ENCODE measurements at places on chromosomes 5 and 9.

GRCh38 chr9:129174724-129175514 is 3.1 kb downstream of the IER5L start:
- DNase-seq = peak; percentile 63

DNA sequence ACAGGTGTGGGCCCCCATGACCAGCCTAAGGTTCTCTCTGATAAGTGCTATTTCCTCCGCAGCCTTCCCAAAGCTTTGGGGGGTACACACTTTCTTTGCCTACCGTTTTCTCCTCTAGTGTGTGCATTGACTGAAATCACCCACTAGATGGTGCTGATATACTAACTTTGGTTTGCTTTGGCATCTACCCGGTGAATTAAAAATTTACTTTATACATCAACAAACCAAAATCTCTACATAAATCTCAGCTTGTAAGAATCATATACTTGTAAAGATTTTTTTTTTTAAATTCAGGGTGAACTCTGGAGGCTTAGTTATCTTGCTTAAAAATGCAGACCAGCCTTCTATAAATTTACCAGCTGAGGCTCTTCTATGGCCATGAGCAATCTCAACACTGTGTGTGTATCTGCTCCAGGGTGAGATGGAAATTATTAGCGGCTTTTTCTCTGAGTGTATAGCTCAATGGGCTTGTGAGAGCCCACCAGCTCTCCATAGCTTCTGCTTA is 475.7 kb upstream of the TNC start:
- DNase-seq = no peak

GRCh38 chr5:145324767-145325479 is 510.2 kb downstream of the PRELID2 start:
- DNase-seq = no peak

GRCh38 chr5:53607886-53608285 is 47.4 kb downstream of the NDUFS4 start:
- DNase-seq = no peak

GRCh38 chr5:3153226-3153858 is 401.9 kb upstream of the IRX2 start:
- DNase-seq = no peak

GRCh38 chr9:38343037-38343436 is 49.5 kb upstream of the ALDH1B1 start:
- no peak for DNase-seq

GRCh38 chr5:10265245-10266109 is 15.4 kb downstream of the CCT5 start:
- no peak for DNase-seq

DNA sequence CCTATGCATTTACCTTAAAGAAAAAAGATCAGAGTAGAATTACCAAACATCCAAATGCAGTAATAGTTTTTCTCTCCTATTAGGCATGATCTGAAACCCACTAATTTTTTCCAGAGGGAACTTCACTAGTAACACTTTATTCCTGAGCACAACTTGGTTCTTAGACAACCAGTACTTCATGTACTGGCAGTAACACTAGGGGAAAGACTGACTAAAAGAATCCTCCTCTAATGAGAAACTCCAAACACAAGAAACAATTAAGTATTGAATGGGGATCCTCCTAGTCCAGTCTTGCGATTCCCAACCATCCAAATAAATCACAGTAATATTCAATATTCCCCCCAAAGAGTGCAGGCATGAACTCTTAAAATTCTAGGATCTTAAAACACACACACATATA is 48.9 kb downstream of the ZNF608 start:
- no peak for DNase-seq

- DNase-seq = peak; percentile 35
Measured at GRCh38 chr9:19231126-19231903, 822 bp downstream of the DENND4C start.

DNA sequence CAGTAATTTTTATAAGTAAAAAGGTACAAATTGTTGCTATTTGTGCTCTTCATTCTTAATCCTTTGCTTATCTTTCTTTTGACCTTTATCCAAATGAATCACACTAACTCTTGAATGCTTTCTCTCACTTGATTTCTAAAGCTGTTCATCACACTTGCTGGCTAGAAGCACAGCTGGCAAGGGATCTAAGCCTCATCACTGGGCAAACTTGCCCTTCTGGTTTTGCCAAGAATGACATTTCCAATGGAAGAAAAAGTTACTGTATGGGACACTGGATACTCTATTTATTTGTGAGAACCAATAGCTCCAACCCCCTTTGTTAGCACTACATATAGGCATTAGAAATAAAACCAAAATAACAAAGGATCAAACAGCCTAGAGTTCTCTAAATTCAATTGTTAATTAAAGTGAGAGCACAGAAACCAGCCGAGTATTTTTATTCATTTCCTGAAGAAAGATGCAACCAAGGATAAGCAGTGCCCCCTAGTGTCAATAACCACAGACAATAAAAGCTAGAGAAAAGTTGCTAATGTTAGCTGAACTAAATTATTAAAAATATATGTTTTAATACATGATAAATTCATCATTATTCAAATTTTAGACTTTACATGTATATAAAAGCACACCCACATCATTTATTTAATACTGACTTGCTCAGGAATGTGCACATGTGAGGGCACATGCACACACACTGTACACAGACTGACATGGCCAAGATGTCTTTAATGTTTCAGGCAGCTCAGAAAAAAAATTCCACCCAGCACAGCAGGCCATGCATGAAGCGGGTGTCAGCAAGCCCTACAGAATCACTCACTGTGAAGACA is 59.8 kb upstream of the POU5F2 start:
- peak; percentile 37 for DNase-seq

- no peak for DNase-seq
Measured at GRCh38 chr9:94860678-94861588, 134.4 kb downstream of the AOPEP start.

DNA sequence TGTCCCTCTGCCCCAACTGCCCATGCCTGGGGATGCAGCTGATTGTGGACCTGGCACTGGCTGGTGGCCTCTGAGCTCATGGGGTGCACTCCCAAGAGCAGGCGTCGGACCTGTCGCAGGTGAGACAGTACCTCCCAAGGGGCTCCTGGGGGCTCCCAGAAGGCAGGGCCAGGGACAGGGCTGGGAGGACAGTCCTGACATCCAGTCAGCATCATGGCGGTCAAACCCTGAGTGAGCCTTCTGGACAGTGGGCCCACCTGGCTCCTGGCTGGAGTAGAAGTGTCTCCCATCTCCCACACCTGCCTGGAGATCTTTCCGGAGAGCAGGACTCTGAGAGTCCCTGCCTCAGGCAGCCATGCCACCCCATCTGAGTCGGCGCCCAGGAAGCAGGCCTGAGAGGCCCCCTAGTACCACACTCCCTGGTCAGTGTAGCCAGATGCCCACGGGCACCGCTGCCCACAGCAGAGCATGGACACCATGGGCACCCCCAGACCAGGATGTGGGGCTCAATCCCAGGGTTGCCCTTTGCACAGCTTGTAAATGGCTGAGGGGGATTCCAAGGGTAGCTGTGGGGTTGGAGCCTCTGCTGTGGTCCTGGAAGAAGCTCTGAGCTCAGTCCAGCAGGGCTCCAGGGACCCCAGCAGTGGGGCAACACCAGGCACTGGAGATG is 6.6 kb downstream of the LCN9 start:
- DNase-seq = no peak

GRCh38 chr9:125691869-125692268 is 15.1 kb downstream of the MAPKAP1 start:
- DNase-seq = no peak

DNA sequence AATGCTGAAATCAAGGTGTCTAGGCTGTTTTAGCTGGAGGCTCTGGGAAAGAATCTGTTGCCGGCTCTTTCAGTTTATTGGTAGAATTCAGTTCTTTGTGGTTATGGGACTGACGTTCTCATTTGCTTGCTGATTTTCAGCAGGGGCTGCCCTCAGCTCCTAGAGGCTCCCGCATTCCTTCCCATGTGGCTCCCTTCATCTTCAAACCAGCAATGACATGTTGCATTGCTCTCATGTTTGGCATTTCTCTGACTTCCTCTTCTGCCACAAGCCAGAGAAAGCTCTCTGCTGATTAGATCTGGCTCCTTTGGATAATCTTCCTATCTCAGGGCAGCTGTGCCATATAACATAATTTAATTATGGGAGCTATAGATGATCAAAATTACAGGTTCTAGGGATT is 360.3 kb downstream of the LRRC70 start:
- DNase-seq = no peak

GRCh38 chr9:123571240-123571639 is 215.2 kb downstream of the CRB2 start:
- DNase-seq = no peak

DNA sequence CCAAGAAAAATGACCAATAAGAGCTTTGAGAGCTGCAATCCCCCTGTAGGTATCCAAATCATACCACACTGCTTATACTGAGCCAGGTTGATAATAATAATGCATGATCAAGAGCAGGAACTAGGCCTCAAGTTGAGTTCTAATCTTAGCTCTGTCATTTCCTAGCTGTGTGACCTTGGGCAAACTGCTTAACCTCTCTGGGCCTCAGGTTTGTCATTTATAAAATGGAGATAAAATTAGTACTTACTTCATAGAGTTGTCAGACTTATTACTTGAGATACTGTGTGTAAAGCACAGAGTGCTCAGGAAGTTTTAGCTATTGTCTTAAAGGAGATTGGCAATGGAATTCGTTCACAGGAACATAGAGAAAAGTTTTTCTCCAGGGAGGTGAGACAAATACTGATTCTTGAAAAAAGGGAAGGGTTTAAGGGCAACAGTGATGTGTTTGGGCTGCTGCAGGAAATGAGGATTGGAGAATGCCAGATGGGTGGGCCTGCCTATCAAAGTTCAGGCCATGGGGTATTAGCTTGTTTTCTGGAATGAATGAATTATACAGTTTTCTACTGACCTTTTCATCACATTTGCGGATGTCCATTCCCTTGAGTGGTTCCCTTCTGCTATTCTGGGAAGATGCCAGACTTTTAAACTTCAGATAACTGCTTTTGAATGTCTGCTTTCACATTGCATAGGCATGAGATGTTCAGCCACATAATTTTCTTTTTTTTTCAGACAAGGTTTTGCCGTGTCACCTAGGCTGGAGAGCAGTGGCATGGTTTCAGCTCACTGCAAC is 10.2 kb upstream of the ATP6V0E1 start:
- no peak for DNase-seq

- DNase-seq = peak; percentile 29
Measured at GRCh38 chr9:135414293-135414692, 65.3 kb upstream of the PPP1R26 start.

DNA sequence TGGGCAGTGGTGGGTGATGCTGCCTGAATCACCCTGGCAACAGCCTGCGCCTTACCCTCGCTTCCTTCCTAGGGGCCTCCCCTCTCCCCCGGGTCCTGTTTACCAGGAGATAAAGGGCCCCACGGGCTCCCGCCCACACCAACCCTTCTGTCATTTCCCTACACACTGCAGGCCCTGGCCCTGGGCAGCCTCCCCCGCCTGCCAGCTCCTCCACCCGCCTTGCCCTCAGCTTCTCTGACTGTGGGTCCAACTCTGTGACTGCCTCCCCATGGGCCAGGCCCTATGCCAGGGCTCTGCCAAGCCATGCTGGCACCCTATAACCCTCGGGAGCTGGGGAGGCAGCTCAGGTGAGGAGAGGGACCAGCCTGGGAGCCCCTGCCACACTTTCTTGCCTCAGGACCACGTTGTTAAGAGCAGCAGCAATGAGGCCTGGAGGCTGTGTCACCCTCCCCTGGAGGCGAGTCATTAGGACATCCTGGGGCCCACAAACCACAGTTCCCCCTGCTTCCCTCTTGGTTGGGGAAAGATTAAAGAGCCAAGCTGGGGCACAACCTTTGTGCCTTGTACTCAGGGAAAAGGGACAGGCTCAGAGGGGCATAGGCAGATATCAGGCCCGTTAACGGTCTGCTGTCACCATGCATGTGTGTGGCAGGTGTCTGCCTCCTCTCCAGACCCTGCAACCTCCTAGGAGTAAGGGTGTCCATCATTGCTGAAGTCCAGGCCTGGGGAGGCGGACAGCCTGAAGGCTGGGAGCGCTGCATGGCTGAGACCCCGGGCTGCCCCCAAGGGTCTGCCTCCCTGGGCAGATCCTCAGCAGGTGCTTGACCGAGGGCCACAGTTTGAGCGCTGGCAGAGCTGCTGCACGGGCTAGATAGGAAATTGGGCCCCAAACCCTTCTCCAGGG is 2.8 kb downstream of the MGAT4B start:
- no peak for DNase-seq

GRCh38 chr9:115694014-115694413 is 459.6 kb upstream of the PAPPA start:
- no peak for DNase-seq

DNA sequence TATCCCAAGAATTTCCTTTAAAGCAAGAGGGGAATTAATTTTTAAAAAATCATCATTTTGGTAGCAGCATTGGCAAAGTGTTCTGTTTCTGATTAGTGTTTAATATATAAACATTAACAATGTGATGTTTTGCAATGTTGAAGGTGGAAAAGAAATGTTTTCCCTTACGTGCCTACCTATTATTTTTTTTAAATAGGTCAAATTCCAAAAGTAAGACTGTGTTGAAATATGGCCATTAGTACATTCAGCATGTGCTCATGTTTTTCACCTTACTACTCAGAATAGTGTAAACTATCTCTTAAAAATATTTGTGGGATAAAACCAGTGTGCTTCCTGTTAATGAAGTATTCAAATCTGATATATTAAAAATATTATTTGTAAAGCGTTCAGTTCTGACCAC is 3.3 kb downstream of the DOCK8 start:
- DNase-seq = no peak

GRCh38 chr5:118365718-118366117 is 622.6 kb downstream of the DTWD2 start:
- DNase-seq = no peak

GRCh38 chr5:153404747-153405146 is 85.7 kb upstream of the GRIA1 start:
- no peak for DNase-seq

- no peak for DNase-seq
Measured at GRCh38 chr5:109532773-109533364, 123.1 kb upstream of the PJA2 start.

- DNase-seq = no peak
Measured at GRCh38 chr9:93267091-93267541, 83.2 kb downstream of the WNK2 start.

GRCh38 chr9:86809759-86810367 is 137.4 kb downstream of the GAS1 start:
- no peak for DNase-seq

DNA sequence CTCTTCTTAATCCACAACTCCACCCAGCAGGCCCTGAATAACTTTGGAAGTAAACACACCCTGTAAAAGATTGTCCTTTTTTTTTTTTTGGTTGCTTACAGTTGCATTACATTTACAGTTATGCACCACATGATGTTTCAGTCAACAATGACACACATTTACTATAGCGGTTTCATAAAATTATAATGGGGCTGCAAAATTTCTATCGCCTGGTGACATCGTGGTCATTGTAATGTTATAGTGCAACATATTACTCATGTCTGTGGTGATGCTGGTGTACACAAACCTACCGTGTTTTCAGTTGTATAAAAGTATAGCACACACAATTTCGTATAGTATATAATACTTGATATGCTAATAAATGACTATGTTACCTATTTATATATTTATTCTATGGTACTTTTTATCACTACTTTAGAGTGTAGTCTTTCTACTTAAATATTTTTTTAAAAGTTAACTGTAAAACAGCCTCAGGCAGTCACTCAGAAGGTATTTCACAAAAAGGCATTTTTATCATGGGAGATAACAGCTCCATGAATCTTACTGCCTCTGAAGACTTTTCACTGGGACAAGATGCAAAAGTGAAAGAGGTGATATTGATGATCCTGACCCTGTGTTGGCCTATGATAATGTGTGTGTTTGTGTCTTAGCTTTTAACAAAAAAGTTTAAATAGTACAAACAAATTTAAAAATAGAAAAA is 695.4 kb upstream of the CDH18 start:
- no peak for DNase-seq

- DNase-seq = peak; percentile 11
Measured at GRCh38 chr5:102975457-102976182, 144.3 kb downstream of the GIN1 start.
